Stimulated activated CD4-positive, alpha-beta T cell treated with anti-CD3 and anti-CD28 coated beads, Interleukin-12 subunit alpha, Interleukin-12 subunit beta, amount 100 ng/mL, for 4 hours (primary cell): ENCODE measurements at places on chromosomes 7 and 10.

DNA sequence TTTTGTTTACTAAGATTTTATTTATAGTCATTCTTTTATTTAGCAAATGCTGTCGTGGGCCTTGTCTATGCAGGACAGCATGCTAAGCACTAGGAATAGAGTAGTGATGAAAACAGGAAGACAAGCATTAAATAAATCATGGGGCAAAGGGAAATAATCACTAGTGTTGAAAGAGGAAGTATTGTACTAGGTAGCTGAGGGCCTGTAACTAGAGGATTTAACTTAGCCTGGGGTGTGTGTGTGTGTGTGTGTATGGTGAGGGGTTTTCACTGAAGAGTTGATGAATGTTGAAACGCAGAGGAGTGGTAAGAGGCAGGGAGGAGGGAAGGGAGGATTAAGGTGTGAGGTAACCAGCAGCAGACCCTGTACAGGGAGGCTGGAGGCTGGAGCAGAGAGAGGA is 446.4 kb downstream of the SDK1 start:
- no peak for DNase-seq

- no peak for DNase-seq
These were observed 223.3 kb downstream of the LRMDA start for GRCh38 chr10:75654772-75655171.

- DNase-seq = no peak
These were observed 101.8 kb downstream of the IQUB start for GRCh38 chr7:123432601-123433000.

GRCh38 chr10:45239642-45240041 is 75.8 kb downstream of the OR13A1 start:
- DNase-seq = no peak

DNA sequence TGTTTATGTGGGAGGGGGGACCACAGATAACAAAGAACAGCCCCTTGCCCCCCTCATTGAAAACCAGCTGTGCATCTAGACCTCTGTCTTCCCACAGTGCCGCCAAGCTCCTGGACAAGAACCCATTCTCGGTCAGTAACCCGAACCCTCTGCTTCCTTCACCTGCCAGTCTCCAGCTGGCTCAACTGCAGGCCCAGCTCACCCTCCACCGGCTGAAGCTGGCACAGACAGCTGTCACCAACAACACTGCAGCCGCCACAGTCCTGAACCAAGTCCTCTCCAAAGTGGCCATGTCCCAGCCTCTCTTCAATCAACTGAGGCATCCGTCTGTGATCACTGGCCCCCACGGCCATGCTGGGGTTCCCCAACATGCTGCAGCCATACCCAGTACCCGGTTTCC is 91.0 kb upstream of the PDCD4 start:
- no peak for DNase-seq

DNA sequence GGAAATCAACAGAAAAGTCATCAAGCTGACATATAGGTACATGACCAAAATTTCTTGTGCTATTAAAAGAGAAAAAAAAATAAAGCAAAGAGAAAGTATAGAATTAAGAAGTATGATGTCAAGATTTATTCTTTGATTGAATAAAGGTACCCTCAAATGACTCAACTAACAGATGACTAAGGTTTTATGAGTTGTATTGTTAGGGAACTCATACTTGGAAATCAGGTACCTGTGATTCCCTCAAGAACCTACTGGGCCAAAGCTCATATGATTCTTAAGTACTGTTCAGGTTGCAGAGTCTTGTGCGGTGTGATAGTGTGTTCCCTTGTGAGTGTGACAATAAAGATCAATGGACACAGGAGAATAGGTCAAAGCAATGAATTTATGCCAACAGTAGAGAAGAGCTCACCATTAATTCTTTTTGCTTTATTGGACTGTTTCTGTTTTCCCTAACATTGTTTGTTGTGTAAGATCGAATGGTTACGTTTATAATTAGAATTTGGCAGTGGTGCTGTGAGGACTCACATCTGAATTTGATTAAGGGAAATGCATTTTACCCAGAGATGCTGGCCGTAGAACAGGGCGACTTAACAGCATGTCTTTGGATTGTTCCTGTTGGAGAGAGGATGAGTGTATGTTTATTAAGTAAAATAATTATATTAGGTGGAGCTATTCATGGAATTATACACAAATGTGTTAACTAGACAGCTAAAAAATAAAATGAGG is 293.2 kb upstream of the SEMA3D start:
- no peak for DNase-seq

- DNase-seq = no peak
These were observed 21.0 kb downstream of the PIP4K2A start for GRCh38 chr10:22693371-22693784.

GRCh38 chr10:47230482-47230881 is 69.5 kb upstream of the GDF10 start:
- DNase-seq = no peak

GRCh38 chr10:97596101-97597082 is 6.9 kb downstream of the C10orf62 start:
- DNase-seq = no peak

GRCh38 chr10:117259279-117259678 is 18.4 kb downstream of the SLC18A2 start:
- no peak for DNase-seq

GRCh38 chr7:94055963-94056362 is 51.8 kb upstream of the BET1 start:
- DNase-seq = no peak

- DNase-seq = no peak
These were observed 20.9 kb downstream of the RAMP3 start for GRCh38 chr7:45178241-45179225.

DNA sequence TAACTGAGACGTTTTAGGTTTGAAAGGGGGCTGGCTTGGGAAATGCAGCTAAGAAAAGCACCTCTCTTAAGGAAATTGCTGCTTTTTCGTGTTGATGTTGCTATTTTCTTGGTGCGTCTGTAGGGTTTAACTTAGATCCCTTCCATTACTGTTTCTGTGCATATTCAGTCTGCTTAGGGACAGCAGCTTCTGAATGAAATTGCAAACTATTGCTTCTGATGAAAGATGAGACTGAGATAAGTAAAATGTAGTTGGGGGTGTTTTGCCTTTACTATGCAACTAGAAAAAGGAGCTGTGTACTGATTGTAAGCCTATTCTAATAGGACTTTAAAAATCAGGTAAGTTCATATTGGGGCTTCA is 772 bp downstream of the HDAC9 start:
- DNase-seq = no peak

GRCh38 chr7:730501-731439 is 3.7 kb upstream of the PRKAR1B start:
- DNase-seq = no peak

- DNase-seq = no peak
These were observed 13.0 kb upstream of the WIPI2 start for GRCh38 chr7:5177060-5177459.

- no peak for DNase-seq
These were observed 59.2 kb downstream of the WIPF3 start for GRCh38 chr7:29865526-29865925.

GRCh38 chr10:101014230-101014884 is 14.7 kb downstream of the LZTS2 start:
- DNase-seq = peak; percentile 72

- no peak for DNase-seq
These were observed 1.1 kb upstream of the TFAM start for GRCh38 chr10:58384095-58384494.

DNA sequence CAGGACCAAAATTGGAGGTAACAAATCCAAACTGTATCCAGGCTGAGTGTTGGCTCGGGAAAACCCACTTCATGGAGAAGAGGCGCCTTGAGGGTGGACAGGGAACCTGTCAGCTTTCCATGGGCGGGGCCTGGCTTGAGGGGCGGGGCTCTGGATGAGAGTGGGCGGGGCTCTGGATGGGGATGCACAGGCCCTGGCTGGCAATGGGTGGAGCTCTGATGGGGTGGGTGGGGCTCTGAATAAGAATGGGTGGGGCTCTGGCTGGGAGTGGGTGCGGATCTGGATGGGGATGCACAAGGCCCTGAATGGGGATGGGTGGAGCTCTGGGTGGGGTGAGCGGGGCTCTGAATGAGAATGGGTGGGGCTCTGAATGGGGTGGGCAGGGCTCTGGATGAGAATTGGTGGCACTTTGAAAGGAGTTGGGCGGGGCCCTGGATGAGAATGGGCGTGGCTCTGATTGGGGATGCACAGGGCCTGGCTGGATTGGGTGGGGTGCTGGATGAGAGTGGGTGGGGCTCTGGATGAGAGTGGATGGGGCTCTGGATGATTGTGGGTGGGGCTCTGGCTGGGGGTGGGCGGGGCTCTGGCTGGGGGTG is 96.6 kb upstream of the NPTX2 start:
- DNase-seq = no peak

- no peak for DNase-seq
These were observed 74.0 kb downstream of the FGFR2 start for GRCh38 chr10:121524157-121524817.

DNA sequence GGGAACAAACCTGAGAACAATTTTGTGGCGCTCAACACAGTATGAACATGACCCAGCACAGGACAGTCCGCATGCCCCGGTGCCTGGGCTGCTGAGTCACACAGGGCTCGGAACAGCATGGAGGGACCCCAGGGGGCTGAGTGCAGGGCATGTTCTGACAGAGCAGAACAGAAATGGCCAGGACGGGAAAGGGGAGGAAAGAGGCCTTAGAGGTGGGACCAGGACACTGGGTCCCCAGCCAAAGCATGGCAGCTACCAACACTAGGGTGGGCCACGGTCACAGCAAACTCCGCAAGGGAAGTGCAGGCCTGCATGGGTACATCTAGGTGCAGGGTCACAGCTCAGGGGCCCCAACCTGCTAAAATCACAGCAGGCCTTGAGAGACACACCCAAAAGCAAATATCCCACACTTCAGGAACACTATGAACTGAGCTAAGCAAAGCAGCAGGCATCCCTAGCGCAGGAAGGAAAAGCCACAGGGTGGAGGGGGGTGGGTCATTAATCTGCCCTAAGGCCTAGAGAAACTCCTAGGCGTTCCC is 5.6 kb downstream of the IMPDH1 start:
- DNase-seq = no peak

GRCh38 chr10:98270073-98270740 is 2.2 kb upstream of the LOXL4 start:
- no peak for DNase-seq

- DNase-seq = no peak
These were observed 12.7 kb downstream of the STEAP2 start for GRCh38 chr7:90224195-90224594.

GRCh38 chr10:12704488-12704887 is 297.0 kb downstream of the CCDC3 start:
- DNase-seq = no peak

DNA sequence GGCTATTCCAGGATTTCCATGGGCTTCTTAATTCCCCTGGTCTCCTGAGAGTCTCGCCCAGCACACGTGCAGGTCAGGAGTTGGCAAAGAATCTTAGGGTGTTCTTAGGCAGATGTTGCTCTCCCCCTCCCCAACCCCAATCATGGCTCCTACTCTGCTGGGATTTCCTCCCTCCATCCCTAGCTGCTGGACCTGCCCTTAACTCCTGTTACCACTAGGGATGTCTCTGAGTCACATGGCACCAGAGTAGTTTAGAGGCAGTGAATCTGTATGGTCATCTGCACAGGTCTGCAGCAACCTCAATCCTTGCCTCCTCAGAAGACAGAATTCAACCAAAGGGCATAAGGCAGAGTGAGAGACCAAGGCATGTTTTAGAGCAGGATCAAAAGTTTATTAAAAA is 51.8 kb upstream of the CHST3 start:
- no peak for DNase-seq

- DNase-seq = no peak
These were observed 13.7 kb downstream of the KIN start for GRCh38 chr10:7773845-7774801.

DNA sequence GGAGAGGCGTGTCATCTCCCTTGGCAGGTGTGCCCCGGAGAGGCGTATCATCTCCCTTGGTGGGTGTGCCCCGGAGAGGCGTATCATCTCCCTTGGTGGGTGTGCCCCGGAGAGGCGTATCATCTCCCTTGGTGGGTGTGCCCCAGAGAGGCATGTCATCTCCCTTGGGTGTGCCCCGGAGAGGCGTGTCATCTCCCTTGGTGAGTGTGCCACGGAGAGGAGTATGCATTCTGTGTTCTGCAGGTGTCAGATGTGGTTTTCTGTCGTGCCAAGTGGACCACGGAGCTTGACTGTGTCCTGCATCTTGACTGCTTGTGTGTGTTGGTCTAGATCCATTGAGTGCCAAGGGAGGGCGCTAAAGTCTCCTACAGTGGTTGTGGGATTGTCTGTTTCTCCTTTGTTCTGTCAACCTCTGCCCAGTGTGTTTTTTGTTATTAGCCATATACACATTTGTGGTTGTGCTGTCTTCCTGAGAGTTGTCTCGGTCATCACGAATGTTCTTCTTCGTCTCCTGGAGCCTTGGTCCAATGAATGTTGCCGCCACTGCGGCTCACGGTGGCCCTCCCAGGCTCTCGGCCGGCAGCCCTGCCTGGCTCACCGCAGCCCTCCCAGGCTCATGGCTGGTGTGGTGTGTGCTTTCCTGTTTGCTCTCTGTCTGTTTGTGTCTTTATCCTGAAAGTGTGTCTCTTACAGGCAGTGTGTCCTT is 96.8 kb downstream of the INPP5A start:
- no peak for DNase-seq

GRCh38 chr10:23643111-23643780 is 204.4 kb downstream of the OTUD1 start:
- no peak for DNase-seq

- DNase-seq = no peak
These were observed 6.7 kb downstream of the GNAI1 start for GRCh38 chr7:80141376-80141775.

DNA sequence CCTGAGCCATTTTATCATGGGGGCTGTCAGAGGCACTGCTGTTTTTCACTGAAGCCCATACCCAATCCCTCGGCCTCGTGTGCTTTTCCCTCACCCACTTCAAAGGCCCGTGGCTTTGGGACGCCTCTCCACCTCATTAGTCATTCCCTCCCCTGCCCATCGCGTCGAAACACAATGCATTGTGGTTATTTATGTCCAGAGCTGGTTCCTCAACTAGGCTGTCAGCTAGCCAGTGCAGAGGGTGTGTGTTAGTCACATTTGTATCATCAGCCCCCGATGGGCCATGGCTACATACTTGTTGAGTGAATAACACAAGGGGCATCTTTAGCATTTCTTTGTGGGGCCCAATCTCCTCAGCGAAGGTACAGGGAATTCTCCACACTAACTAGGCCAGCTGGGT is 3.8 kb upstream of the CRCP start:
- no peak for DNase-seq

DNA sequence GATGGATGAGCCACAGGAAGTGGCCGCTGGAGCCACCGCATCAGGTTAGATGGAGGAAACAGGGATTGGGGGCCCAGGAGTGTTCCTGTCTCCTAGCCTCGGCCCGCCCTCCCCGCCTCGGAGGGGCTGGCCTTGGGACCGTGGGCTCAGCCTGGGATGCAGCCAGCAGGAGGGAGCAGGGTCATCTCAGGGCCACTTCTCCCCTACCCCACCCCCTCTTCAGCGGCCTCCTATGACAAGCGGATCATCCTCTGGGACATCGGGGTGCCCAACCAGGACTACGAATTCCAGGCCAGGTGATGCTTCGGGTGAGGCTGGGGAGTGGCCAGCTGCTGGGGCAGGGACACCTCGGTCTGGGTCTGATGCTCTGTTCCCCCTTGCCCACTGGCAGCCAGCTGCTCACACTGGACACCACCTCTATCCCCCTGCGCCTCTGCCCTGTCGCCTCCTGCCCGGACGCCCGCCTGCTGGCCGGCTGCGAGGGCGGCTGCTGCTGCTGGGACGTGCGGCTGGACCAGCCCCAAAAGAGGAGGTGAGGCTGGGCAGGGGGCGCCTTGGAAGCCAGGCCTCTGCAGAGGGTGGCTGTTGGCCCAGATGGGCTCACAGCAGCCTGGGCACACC is 4.7 kb downstream of the LRWD1 start:
- no peak for DNase-seq
